ENCODE measurements at places on chromosomes 16 and 17. TPM values are rescaled to one million over a fixed set of nuclear protein-coding genes. Genes with fewer than 3 reads are reported as not detected.

CASKIN2 gene
- total RNA-seq: 4.2 TPM

- DNase-seq: no peak
Measured at GRCh38 chr16:56102183-56102686, 89.1 kb upstream of the GNAO1 start.

GH1 gene
- total RNA-seq: not detected

DNA sequence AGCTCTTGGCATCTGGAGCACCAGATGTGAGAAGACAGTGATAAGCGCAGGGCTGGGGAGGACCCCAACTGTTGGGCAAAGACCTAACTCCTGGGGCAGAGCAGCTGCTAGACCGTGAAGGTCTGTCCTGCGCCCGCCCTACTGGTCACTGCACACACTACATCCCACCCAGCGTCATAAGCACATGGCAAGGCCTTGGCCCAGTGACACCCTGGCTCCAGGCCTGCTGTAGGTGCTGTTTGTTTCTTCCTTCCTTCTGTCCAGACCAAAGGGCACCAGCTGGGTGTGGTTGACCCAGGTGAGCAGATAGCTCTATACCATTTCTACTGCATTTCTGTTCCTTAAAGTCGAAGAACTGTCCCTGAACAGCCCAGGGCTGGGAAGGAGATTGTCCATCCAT lies 6.4 kb downstream of the TRPV3 start:
- no peak for DNase-seq

GRCh38 chr17:81482673-81483072 lies 29.9 kb downstream of the ACTG1 start:
- no peak for DNase-seq

DNA sequence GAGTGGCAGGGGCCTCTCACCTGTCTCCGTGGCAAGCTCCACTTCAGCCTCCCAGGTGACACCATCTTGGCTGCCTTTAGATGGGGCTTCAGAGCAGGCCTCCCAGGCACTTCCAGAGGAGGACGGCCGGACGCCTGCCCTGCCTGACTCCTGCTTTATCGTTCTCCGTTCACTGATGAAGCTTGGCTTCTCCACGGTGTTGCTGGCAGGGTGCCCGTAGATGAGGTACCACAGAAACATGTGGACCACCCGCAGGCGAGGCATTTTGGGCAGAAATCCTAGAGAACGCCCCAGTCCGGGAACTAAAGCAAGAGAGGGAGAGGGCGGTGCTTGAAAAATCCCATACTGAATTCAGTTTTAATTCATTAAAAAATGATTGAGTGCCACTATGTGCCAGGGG lies 54.5 kb downstream of the GTF3C1 start:
- DNase-seq: no peak

- DNase-seq: no peak
Measured at GRCh38 chr16:14339694-14340093, 268.6 kb downstream of the MRTFB start.
